Right renal pelvis (tissue), 4 donors: ENCODE measurements at places on chromosomes 2 and 18. TPM values are rescaled to one million over a fixed set of nuclear protein-coding genes. Genes with fewer than 3 reads are reported as not detected.
A peak's percentile ranks its signal among the peaks of the same experiment; 100 is the strongest.

The CCDC74B gene
- 12.7 TPM for polyA plus RNA-seq

DNA sequence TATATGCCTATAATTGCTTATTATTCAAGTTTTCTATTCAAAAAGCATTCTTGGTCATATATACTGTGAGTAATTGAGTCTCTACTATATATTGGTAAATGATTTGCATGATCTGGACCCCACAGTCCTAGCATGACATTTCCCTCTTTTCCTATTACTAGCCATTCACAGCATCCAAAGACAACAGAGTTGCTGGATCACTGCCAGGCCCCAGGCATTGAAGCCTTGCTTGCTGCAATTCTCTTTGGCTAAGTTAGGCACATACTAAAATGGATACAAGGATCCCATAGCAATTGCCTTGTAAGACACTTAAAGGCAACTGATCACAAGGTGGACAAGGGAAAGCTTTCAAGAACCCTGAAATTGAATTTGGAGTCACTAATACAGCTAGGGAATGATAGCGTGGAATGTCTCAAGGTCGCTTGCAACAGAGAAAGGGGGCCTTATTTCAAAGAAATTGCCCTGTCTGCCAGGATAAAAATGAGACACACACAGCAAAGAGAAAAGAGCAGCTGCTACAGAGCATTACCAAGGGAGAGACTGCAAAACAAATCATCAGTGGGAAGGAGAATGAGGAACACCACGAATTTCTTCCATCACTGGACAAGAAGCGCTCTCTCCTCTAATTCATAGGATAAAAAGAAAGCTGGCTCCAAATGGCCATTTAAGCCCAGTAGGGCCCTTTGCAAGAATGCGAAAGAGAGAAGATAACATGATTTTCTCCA is 77.1 kb upstream of the EPHA4 start:
- peak; percentile 28 for DNase-seq

DNA sequence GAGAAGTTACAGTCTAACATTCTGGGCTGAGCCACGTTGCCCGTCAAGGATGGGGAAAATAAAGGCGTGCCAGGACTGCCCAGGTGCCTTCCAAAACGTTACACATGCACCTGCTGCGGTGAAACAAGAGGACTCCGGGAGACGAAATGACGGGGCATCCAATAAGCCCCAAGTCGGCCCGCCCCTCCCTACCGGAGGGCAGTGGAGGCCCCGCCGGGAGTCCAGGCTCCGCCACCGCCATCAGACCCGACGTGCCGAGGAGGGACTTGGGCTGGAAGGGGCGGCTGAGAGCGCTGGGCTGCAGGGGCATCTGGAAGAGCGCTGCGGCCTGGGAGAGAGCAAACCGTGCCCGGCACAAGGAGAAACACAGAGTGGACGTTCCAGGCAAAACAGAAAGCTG is 112.5 kb upstream of the GPC1 start:
- no peak for DNase-seq

DNA sequence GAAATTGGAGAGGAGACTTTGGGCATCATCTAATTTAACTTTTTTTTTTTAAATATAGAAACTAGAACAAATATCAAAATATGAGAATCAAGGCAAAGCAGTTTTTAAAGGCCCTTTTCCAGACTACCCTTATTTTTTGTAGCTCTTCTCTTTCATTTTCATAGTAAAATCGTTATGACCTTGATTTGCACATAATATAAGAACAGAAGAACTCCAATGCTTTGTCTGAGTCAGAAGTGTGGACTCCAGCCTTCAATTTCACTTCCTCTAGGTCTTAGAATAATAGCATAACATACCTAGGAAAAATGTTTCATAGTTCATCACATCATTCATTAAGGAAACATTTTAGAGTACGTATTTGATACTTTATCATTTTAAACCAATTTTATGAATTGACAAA is 74.4 kb downstream of the ANKRD12 start:
- no peak for DNase-seq

DNA sequence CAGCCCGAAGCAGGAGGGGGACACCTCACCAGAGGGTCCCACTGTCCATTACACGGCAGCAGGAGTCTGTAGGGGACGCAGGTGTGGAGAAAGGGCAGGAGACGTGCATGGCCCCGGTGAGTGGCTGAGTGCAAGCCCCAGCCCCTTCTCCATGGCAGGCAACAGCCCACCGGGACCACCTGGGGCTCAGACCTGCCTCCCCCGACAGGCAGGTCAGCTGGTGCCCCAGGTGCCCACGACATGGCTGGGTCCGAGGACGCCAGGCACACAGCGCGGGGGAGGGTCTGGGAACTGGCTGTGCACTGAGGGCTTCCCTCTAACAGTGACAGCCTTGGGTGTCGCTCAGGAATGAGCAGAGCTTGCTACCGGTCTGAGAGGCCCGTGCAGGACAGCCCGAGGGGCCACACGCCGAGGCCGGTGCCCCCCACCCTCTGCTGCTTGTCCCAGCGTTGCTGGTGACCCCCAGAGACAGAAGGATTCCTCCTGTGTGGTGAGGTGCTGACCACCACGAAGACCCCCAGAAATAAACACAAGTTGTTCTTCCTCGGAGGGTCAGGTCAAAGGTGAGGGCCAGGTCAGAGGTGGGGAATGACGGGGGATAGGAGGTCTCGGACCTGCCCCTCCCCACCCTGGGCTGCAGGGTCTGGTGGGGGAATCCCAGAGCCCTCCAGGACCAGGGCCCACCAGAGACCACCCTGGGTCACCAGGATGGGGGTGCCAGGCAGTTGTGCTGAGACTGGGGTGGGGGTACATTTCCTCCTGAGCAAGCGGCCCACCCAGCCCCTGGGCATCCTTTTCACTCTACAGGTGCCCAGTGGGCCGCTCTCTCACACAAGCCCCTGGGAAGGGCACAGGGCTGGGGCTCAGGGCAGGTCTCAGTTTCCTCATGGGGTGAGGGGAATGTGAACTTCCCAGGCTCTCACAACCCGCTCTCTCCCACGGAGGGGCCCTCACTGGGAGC is 50.6 kb downstream of the SLC66A2 start:
- no peak for DNase-seq

DNA sequence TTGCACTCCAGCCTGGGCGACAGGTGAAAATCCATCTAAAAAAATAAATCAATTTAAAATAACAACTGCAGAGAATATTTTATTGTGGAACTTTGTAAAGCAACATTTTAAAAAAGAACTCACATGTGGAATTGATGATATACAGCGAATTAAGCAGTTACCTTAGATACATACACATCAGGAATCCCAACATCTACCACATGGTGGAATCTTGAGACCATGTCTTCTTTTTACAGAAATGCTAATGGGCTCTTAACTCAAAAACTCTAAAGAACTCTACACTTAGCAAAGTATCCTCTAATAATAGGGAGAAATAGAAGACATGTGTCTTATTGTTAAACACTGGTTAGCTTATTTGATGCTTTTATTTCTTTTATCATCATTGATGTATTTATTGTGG is 373.6 kb downstream of the CDH7 start:
- DNase-seq = no peak
